AG08395 (cell line): ENCODE measurements at places on chromosomes 2 and 18.

- DNase-seq: no peak
Observed at GRCh38 chr2:173803449-173803848, 161.7 kb downstream of the SP3 start.

GRCh38 chr18:14092625-14093306, 39.5 kb downstream of the ZNF519 start:
- DNase-seq: no peak

DNA sequence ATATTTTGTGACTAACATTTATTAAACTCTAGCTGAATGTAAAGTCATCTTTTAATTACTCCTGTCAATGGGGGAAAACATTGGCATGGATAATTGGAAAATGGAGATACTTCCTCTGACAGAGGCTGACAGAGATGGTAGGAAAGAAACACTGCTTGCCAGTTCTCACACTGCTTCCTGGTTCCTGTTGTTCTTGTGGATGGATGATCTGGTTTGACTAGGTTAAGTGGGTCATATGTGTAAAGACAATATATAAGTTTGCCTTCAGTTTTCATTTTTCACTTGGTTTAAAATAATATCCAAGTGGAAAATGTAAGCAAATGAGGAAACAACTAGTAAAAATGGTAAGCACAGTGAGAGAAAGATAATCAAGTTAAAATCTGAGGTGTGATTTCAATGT, 188.8 kb upstream of the CWC22 start:
- no peak for DNase-seq

- no peak for DNase-seq
Observed at GRCh38 chr2:69116438-69116837, 103.5 kb downstream of the ANTXR1 start.

GRCh38 chr2:9653485-9654271, 22.9 kb upstream of the YWHAQ start:
- no peak for DNase-seq

DNA sequence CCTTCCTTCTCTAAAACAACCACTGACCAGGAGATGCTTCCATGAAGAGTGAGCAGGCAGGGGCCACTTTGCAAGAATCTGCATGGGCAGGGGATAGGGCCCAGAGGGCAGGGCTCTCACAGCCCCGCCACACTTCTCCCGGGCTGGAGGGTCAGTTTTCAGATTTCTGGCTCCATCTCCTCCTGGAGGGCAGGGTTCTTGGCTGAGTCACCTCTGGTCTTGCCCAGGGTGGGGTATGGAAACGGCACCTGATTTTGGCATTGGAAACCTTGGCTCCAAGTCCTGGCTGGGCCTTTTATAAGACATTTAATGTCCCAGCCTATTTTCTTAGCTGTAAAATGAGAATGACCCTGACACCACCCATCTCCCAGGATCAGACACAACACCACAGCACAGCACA, 27.6 kb upstream of the ASPRV1 start:
- no peak for DNase-seq

DNA sequence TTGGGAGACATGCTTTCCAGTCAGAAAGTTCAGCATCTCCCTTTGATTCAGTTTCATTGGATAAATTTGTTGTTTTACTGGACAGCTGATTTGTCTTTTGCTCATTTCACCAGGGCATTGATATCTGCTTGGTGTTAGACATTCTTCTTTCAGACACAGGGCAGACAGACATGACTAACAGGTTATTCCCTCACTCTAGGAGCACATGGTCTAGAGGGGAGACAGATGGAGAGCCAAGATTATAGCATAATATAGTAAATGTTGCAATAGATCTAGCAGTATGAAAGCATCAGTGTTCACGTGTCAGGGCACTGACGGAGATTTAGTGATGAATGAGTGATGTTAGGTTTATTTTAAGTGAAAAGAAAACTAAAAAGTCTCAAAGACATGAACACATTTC, 187.0 kb upstream of the CYRIA start:
- DNase-seq: no peak

DNA sequence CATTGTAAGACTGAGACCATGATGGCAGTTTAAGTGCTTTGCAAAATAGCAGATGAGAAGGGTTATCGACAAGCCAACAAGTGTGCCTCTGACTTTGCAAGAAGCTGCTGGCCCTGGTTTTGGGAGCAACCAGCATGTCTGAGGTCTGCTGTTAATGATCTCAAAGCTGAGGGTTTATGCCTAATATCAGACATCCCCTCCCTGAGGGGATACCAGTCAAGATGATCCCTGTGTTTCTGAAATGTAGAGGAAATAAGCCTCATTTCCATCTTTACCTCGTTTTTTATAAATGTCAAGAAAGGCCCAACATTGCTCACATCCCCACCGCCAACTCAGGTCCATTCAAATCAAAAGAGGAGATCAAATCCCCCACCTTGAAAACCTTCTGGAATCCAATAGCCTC, 120.6 kb downstream of the MYCN start:
- no peak for DNase-seq

DNA sequence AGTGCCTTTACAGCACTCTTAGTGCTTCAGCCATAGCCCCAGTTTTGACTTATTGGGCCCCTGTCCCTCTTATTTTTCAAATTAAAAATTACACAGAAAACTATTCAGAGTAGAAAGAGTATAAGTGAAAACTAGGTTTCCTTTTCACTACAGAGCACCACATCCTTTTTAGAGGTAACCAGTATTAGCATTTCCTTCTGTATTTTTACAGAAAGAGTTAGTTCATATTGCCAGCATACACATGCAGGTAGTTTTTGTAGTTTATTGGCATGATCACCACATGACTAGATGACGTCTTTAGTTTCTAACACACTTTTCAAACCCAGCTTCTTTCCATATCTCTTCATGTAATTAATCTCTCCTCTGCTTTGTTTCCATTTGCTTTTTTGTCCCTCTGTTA, 66.4 kb downstream of the UBE2E3 start:
- DNase-seq: no peak

DNA sequence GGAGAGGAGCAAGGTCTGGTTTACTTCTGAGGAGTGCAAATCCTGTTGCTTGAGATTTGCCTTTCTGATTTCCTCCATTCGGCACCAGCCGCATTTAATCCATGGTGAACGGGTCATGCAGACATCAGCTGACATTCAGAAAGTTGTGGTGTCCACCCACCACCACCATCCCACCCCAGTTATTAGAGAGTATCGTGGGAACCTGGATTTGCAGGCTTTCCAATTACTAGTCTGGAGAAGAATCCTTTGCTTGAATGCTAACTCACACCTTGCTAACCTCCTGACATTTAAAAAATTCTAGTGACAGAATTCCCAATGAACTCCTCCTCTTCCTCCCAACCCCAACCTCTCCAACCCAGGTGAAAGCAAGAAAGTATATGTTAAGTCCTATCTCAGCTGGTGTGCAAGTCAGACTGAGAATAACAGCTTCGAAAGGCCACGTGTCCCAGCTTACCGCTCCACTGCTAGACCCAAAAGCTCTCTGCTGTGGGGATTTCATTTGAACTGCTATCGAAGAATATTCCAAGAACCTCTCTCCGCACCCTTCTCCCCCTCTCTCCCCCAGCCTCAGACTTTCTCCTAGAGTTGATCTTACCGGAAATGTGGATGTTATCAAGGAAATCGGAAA, 17.7 kb downstream of the BCL11A start:
- no peak for DNase-seq

DNA sequence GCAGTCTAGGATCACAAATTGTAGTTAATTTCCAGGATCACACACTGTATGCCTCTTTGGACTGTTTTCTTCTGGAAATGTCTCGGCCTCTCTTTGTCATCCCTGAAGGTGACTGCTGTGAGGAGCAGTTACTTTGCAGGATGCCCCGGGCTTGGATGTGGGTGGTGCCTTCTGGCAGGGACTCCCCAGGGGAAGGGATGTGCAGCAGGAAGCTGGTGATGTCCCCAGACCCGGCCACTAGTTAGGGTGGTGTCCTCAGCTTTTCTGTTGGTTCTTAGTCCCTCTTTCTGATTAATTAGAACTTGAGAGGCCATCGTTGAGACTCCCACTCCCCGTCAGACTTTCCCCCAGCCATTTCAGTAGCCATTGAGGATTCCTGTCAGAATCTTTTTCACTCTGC, 286.6 kb upstream of the HDAC4 start:
- DNase-seq: no peak

GRCh38 chr2:210480079-210480478, 3.5 kb upstream of the LANCL1 start:
- no peak for DNase-seq

DNA sequence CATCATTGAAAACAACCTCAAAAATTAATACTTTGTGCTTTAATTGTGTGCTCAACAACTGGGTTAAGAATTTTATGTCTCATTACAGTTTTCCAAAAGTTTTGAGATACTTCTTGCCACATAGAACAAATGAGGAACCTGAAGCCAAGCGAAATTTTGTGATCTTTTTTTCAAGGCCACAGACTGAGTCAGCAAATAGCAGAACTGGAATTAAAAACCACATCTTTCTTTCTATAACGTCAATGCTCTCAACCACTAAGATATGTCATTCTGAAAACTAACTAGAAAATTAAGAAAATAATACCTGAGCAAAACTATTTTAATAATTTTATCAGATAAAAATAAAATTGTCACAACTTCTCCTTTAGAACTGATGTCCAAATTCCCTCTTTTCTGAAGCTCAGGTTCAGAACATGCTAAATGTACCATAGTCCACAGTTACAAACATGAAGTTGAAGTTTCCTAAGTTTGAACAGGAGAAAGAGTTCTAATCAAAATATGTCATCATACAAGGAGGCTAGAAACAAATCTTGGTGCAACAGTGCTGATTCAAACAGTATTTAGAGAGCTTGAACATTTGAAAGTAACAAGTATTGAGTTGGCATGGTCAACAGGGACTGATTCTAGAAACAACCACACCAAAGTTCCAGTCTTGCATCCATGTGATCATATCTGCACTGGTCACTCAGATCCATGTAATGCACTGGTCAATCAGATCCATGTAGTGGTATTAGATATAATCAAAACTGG, 27.6 kb upstream of the CALCRL start:
- no peak for DNase-seq

DNA sequence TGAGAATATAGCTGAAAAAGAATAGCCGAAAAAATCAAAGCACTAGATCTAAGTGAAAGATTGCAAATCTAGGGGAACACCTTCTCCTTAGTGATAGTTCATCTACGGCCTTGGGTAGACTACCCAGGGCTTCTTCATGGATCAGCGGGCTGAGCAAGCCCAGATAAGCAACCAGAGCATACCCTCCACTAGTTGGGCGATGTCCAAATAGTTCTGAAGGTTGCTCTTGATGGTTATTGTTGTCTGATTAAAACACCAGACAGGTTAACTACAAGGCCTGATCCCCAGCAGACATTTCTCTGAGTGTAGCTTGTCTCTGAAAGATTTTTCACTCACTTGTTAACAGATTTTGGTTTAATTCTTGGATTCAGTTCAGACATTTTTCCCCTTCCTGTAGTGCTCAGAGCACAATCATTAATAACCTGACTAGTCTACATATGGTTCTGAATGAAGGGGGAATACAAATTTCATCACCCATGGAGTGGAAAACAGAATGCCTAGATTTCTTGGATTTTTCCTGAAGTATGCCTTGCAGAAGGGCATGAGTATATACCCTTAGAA, 99.6 kb downstream of the BABAM2 start:
- DNase-seq: no peak

GRCh38 chr18:22108674-22109073, 60.7 kb upstream of the GATA6 start:
- DNase-seq: no peak

- no peak for DNase-seq
Observed at GRCh38 chr2:225275443-225275842, 124.1 kb upstream of the NYAP2 start.

DNA sequence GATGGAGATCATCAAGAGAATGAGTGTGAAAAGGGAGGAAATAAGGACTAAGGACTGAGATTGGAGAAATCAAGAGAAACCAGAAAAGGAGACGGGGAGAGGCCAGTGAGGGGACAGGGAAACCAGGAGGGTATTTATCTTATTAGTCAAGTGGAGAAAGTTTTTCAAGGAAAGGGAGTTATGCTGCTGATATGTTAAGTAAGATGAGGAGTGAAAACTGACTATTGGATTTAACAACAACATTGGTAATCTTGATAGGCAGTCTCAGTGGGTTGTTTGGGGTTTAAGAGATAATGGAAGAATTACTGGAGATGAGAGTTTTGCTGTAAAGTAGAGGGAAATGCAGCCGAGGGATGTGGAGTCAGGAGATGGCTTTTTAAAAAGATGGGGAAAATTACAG, 30.6 kb downstream of the PIKFYVE start:
- DNase-seq: no peak

- DNase-seq: no peak
Observed at GRCh38 chr18:23163786-23164533, 28.7 kb downstream of the CABLES1 start.

- no peak for DNase-seq
Observed at GRCh38 chr18:55088000-55088401, 128.7 kb upstream of the CCDC68 start.

GRCh38 chr2:71063216-71063615, 5.2 kb upstream of the NAGK start:
- no peak for DNase-seq

- DNase-seq: no peak
Observed at GRCh38 chr2:122366969-122367645, 611.7 kb downstream of the TSN start.

DNA sequence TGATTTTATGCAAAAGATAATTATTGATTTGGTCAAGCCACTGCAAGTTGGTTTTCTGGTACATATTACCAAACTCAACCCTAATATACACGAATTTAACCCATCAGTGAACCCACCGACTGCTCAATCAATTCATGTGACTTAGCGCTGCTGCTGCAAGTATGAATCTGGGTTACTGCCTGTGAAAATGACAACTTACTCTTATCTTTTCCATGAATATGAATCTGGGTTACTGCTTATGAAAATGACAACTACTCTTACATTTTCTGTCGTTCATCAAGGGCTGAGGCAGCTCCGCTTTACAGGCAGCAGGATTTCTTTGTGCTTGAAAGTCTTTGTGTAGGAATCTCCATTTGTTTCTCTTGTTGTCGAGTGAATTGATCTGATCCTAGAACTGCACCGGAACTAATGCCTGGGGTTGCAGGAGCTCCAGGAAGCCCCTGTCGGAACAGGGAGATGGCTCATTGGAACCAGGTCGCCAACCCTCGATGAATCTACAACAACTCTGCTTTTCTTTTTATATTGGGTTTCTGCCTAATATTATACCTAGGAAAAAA, 22.1 kb upstream of the ALKAL2 start:
- DNase-seq: no peak

DNA sequence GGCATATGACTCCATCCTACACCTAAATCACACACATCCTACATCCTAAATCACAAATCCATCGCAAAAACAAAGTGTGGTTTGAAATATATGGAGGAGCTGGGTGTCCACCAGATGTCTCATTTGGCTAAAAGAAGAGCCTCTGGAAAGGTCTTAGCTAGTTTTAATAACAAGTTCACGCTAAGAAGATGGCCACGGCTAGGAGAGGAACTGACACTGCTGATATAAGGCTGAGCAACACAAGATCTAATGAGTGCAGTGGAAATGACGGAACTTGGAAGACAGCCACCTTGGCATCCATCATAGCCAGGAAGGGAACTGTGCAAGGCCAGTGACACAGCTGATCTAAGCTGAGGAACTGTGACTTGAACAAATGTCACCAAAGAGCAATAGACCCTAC, 60.0 kb upstream of the AGAP1 start:
- DNase-seq: peak; percentile 64

- no peak for DNase-seq
Observed at GRCh38 chr2:237909801-237910475, 50.5 kb downstream of the RAMP1 start.

- no peak for DNase-seq
Observed at GRCh38 chr2:1930376-1930775, 186.1 kb upstream of the PXDN start.

GRCh38 chr18:23703057-23703986, 14.1 kb downstream of the LAMA3 start:
- DNase-seq: peak; percentile 79

GRCh38 chr18:48831113-48831759, 119.5 kb downstream of the SMAD7 start:
- no peak for DNase-seq
